ENCODE measurements at places on chromosomes 5 and 9. TPM values are rescaled to one million over a fixed set of nuclear protein-coding genes. Genes with fewer than 3 reads are reported as not detected.

IFNB1 gene
- total RNA-seq, result not detected

PCDHGC4 gene
- total RNA-seq, result 0.65 TPM

PRELID2 gene
- total RNA-seq, result 3.3 TPM

LRRC19 gene
- 0.55 TPM for total RNA-seq

FBXO10 gene
- 3.4 TPM for total RNA-seq

ORM2 gene
- 4,103 TPM for total RNA-seq
